ENCODE measurements at places on chromosomes 4 and X.

DNA sequence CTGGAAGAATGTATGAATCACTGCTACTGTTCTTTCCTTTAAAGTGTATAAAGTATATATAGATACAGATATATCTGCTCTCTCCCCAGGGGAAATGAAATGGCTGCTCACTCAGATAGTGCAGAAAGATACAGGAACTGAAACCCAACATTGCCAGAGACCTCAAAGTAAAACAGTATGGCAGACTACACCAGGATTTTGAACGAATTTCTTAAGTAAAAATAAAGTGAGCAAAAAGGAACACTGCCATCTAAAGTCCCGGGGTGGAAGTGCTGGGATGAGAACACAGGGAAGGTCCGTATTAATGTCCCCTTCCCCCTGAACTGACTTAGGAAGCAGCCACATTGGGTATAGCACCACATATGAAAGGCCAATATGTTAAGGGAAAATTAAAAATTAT lies 93.4 kb downstream of the TMA16 start:
- H3K27me3 ChIP-seq, result no peaks in the 10 kb centered on the region
- DNase-seq, result no peak
- H3K36me3 ChIP-seq, result no peaks in the 10 kb centered on the region
- no peaks in the 10 kb centered on the region for H3K4me1 ChIP-seq
- no peak overlapping the region for H3K27ac ChIP-seq

- no peaks in the 10 kb centered on the region for H3K36me3 ChIP-seq
- H3K4me3 ChIP-seq, result no peak overlapping the region
- no peak for DNase-seq
- no peaks in the 10 kb centered on the region for H3K4me1 ChIP-seq
Measured at GRCh38 chrX:123277821-123278220, 93.7 kb downstream of the GRIA3 start.

DNA sequence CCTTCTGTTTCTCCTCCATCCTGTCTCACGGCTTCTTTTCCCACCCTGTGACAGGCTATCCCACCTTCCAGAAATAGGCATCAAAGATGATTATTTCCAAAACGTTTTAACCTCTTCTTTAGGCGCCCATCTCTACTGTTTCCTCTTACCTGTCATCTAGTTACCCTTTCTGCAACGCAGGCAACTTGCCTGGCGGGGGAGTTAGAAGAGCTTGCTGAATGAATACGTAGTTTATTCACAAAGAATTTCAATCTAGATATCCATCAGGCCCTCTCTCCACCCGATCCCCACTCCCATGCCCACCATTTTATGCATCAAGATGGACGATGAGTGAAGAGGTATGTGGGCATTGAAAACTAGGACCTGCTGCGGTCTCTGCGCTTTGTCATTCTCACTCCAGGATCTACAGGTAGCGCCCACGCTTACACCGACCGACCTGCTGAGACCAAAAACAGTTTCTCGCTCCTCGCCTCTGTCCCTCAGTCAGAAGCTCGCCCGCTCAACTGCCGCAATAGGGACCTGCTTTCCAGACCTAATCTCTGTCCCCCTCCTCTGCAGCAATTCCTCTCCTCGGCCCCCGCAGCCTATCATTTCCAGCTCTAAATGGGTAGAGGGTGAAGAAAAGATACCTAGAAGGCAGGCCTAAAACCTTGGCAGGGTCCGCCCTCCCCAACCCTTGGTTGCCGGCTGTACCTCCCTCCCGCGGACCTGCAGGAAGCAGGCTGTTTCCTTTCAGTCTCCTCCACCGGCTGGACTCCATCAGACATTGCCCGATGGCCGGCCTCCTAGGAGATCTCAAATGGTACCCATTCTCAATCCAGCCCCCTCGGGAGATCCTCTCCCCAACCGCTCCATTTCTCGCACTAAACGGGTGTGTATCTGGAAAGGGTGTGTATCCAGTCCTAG lies 624 bp downstream of the BEX5 start:
- H3K27me3 ChIP-seq, result no peaks in the 10 kb centered on the region
- peaks cover 11% of the 10 kb centered on the region for H3K4me1 ChIP-seq
- no peak for DNase-seq
- H3K4me3 ChIP-seq, result peak overlapping the region; percentile 59
- H3K27ac ChIP-seq, result no peak overlapping the region

DNA sequence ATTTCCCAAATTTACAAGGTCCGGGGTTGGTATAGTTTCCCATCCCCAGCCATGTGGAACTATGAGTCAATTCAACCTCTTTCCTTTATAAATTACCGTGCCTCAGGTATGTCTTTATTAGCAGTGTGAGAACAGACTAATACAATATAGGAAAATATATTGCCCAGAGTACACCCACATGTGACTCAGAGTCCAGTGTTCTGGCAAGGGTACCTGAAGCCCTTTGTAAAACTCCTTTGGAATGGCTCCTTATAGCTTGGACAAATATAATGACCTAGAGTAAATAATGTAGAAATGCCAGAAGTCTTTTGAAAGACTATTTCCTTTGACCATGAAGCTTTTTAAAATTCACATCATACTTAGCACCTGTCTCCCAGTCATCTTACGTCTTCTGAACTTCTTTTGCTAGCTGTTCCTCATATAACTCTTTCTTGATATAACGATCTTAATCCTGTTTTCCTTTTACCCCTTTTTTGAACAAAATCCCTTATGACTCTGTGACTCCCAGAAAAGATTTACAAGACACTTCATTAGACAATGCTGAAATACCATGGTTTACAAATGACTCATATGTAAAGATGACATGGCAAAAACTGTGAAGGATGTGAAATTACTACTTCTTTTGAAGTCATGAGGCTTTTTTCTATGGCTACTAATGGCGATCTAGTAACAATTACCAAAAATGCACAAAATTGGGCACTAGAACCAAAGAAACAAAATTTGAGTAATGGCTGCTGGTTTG lies 408.9 kb downstream of the NAP1L3 start:
- H3K4me3 ChIP-seq, result no peak overlapping the region
- H3K27me3 ChIP-seq, result no peaks in the 10 kb centered on the region

DNA sequence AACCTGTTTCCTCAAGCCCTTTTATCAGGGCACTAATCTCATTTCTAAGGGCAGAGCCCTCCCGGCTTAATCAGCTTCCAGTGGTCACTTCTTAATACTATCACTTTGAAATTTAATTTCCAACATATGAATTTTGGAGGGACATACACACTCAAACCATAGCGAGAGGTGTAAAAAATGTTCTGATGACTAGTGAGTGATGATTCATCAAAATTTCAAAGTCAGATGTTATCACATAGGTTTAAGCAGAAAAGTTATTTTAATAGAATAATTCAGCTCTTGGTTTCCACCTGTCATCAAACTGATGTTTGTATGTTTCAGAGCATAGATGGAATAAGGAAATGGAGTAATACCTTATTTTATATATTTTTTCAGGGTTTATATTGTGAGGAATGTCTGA lies 161.9 kb downstream of the TLL1 start:
- no peaks in the 10 kb centered on the region for H3K27me3 ChIP-seq
- no peak for DNase-seq
- H3K4me1 ChIP-seq, result no peaks in the 10 kb centered on the region
- no peaks in the 10 kb centered on the region for H3K36me3 ChIP-seq
- no peak overlapping the region for H3K27ac ChIP-seq
- no peak overlapping the region for H3K4me3 ChIP-seq
